ENCODE measurements at places on chromosomes 13 and 19. TPM values are rescaled to one million over a fixed set of nuclear protein-coding genes. Genes with fewer than 3 reads are reported as not detected.

Gene ZNF302
- 11.5 TPM for total RNA-seq

DNA sequence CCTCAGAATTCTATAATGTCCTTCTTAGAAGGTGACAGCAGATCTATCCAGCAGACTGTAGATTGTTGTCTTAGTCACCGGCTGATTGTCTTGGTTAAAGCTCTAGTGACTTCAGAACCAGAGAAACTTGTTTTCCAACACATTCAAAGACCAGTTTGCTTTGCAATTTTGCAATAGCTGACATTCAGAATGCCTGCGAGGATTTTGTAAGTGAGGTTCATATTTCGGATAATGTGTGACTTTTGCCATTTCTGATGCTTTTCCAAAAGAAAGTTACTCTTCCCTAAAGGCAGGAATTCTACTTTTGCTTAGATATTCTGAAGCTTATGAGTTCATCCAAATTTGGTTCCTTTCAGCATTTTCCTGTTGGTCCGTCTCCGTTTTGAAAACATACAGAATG lies 13.2 kb downstream of the SPINT2 start:
- DNase-seq, result no peak

DNA sequence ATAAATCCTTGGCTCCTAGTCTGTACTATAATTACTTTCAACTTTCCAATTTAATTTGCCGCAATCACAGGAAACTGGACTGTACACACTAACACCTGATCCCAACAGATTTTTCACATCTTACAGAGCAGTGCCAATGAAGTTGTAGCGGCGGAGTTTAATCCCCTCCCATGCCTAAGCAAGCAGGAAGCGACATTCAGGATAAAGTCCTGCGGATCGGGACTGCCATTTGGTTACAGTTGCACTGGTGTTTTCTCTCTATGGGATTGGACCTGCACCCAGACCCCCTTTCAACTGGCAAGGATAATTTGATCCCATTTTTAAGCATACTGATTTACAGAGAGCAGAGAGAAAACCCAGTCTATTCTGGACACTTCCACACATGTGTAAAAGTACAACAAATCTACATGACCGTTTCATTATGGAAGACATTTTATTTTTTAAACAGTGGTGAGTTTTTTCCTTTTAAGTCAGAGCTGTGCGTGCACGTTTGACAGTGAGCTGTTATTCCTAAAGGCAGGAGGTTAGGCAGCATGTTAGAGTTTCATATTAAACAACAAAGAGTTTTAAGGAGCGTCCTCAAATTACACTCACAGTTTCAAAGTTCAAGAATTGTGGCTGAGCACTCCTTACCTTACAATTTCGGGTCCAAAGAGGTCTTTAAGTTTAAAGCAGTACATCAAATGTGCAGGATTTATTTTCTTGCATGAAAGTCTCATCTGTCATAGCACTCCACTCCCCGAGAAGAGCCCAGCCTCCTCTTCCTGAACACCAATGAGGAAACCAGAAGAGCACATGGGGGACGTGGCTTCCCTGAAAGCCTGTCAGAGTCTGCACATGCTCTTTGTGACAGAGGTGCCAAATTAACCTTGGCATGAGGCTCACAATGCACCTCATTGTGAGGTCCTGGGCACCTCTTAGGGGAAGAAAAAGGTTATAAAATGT lies 141.6 kb upstream of the RFC3 start:
- no peak for DNase-seq

DNA sequence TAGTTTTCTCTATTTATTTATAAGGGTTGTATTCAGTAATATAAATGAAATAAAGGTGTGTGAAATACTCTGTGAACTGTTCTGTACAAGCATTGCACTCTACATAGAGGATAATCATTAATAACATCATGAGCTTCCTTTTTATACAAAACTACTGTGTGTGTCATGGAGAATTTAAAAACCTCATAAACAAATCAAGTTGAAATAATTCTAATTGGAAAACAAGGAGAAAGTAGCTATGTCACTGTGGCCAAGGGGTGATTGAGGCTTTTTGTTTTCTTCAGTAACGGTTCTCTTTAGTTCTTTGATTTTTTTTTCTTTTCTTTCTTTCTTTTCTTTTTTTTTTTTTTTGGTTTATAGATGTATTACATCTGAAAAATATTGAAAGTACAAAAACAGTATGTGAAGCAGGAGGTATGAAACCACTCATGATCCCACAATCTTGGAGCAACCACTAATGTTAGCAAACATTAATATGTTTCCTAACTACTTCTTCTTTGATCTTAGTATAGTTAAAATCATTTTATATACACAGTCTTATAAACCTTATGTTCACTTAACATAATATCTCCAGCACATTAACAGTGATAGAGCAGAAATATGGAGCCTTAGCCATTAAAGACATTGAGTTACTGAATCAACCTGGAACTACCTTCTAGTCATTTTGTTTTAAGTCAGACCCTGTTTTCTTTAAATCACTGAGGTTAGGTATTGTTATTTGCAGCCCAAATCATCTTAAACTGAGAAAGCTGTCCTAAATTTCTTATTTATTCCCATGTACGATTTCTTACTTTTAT lies 45.4 kb downstream of the WDFY2 start:
- no peak for DNase-seq

DNA sequence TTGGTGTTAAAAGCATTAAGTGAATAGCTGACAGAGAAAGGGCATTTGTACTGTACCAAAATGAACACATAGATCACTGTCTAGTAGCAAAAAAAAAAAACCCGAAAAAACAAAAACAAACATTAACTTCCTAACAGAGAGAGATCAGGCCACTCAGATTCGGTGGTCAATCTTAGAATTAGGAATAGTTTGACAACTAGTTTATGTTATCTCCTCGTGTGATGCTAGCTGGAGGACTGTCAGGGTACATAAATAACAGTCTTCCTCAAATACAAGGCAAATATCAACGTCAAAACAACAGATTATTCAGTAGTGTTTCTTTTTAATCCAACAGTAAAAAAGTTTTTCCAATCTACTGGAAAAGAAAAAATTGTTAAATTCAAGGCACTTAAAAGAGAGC lies 1.7 kb downstream of the ZMYM5 start:
- DNase-seq, result no peak

Measured in H7 (cell line).